ENCODE measurements at places on chromosomes 2 and 18. TPM values are rescaled to one million over a fixed set of nuclear protein-coding genes. Genes with fewer than 3 reads are reported as not detected.
A peak's percentile ranks its signal among the peaks of the same experiment; 100 is the strongest.

DNA sequence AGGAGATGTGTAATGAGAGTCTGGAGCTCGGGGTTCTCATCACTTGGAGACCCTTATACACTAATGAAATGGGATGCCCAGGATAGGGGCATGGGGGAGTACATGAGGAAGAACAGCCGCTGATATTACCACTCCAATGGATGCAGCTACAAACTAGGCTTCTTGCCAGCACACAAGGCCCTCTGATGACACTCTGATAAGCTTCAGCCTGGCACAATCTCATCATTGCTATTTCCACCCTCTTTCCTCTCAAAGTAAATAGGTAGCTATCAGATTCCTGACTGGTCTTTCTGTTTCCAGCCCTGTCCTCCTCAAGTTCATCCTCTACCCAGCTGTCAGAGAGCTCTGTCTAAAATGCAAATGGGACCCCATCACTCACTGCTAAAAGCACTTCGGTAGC lies 103.0 kb downstream of the GPR39 start:
- no peaks in the 10 kb centered on the region for H3K4me1 ChIP-seq
- H3K27me3 ChIP-seq, result no peaks in the 10 kb centered on the region
- no peaks in the 10 kb centered on the region for H3K36me3 ChIP-seq
- DNase-seq, result no peak
- H3K4me3 ChIP-seq, result no peak overlapping the region

- no peaks in the 10 kb centered on the region for H3K27me3 ChIP-seq
- no peak for DNase-seq
- H3K36me3 ChIP-seq, result no peaks in the 10 kb centered on the region
- no peaks in the 10 kb centered on the region for H3K4me1 ChIP-seq
- peak overlapping the region; percentile 63 for H3K4me3 ChIP-seq
Observed at GRCh38 chr2:224038830-224039079, 331 bp downstream of the SERPINE2 start.

PFN4 gene
- not detected for total RNA-seq

- H3K4me1 ChIP-seq, result no peaks in the 10 kb centered on the region
- H3K4me3 ChIP-seq, result no peak overlapping the region
- H3K27me3 ChIP-seq, result no peaks in the 10 kb centered on the region
- DNase-seq, result no peak
- no peaks in the 10 kb centered on the region for H3K36me3 ChIP-seq
Observed at GRCh38 chr2:45006942-45007287, 2.3 kb downstream of the SIX2 start.

- H3K27ac ChIP-seq, result peak overlapping the region; percentile 25
- peak; percentile 96 for DNase-seq
- H3K27me3 ChIP-seq, result no peaks in the 10 kb centered on the region
- H3K4me1 ChIP-seq, result no peaks in the 10 kb centered on the region
Observed at GRCh38 chr2:241609859-241610793, 26.8 kb downstream of the THAP4 start.

GRCh38 chr2:199465988-199466691 lies 8.4 kb upstream of the SATB2 start:
- H3K27me3 ChIP-seq, result no peaks in the 10 kb centered on the region
- no peak overlapping the region for H3K4me3 ChIP-seq
- DNase-seq, result no peak

FOXD4L1 gene
- total RNA-seq, result 0.16 TPM

DNA sequence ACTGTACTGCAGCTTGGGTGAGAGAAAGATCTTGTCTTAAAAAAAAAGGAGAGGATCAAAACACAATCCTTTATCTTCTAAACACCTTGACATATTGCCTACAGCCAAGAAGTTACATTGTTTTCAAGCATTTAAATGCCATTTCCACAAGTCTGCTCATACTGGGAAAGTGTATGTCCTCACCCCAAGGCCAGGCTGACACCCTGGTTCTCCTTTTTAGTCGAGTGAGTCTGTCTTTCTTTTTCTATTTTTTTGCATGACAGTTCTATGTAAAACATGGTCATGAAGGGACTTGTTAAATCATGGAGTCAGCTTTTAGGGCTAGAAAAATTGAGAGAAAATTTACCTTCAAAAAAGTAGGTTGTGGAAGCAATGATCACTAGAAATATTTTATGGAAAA lies 233.3 kb downstream of the FAM210A start:
- no peak for DNase-seq
- H3K4me3 ChIP-seq, result no peak overlapping the region
- H3K27ac ChIP-seq, result no peak overlapping the region
- H3K36me3 ChIP-seq, result no peaks in the 10 kb centered on the region
- no peaks in the 10 kb centered on the region for H3K27me3 ChIP-seq

- H3K27me3 ChIP-seq, result no peaks in the 10 kb centered on the region
- no peak for DNase-seq
- no peaks in the 10 kb centered on the region for H3K4me1 ChIP-seq
- H3K36me3 ChIP-seq, result no peaks in the 10 kb centered on the region
- H3K4me3 ChIP-seq, result no peak overlapping the region
- no peak overlapping the region for H3K27ac ChIP-seq
Observed at GRCh38 chr2:157470321-157470720, 26.4 kb upstream of the CYTIP start.

GRCh38 chr2:100640431-100641124 lies 77.8 kb downstream of the PDCL3 start:
- H3K36me3 ChIP-seq, result no peaks in the 10 kb centered on the region
- H3K4me1 ChIP-seq, result no peaks in the 10 kb centered on the region
- no peaks in the 10 kb centered on the region for H3K27me3 ChIP-seq

DNA sequence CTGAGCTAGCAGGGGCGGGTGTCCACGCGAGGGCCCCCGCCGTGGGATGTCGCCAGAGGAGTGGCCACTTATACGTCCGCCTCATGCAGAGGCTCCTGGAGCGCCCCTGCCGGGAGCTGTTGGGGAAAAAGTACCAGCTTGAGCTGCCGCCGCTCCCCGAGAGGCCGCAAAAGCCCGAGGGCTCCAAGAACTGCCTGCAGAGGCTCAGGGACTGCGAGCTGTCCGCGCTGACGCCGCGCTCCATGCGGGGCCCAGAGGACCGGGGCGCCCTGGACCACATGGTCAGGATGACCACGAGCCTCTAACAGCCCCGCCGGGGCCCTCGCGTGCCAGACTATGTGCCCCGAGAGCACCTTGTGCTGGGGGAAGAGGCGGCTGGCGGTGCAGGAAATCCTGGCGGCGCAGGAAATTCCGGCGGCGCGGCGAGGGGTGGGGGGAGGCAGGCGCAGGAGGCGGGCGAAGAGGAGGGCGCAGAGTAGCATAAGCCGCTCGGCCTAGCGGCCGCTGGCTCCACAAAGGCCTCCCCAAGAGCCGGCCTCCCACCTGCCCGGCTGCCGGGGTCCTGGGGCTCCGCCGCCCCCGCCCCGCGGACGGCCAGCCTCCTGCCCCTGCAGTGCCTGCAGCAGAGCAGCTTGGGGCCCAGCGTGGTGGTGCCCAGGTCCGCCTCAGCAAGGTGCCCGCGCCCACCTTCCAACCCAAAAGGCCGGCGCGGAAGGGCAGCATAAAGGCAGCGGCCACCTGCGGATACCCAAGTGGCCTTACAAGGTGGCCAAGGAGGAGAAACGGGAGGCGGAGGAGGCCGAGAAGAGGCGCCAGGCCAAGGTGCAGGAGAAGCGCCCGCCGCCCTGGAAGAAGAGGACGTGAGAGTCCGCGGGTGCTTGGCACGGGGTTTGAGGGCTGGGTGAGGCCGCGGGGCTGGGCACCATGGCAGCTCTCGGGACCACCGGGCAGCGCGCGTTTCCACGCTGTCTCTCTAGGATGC lies 42.1 kb upstream of the TRIM43B start:
- peak overlapping the region; percentile 60 for H3K4me3 ChIP-seq
- H3K36me3 ChIP-seq, result peaks cover 4% of the 10 kb centered on the region
- no peak overlapping the region for H3K27ac ChIP-seq
- no peaks in the 10 kb centered on the region for H3K27me3 ChIP-seq

GRCh38 chr2:177692042-177692782 lies 299.6 kb downstream of the AGPS start:
- no peaks in the 10 kb centered on the region for H3K36me3 ChIP-seq
- H3K4me3 ChIP-seq, result no peak overlapping the region
- no peaks in the 10 kb centered on the region for H3K27me3 ChIP-seq
- DNase-seq, result no peak

TANC1 gene
- total RNA-seq, result 56.9 TPM

GKN1 gene
- not detected for total RNA-seq

- H3K4me3 ChIP-seq, result no peak overlapping the region
- H3K36me3 ChIP-seq, result no peaks in the 10 kb centered on the region
- no peaks in the 10 kb centered on the region for H3K27me3 ChIP-seq
- H3K4me1 ChIP-seq, result peaks cover 5% of the 10 kb centered on the region
- no peak for DNase-seq
Observed at GRCh38 chr2:8116661-8117060, 565.2 kb upstream of the ID2 start.

GRCh38 chr2:55155206-55155605 lies 76.9 kb downstream of the CLHC1 start:
- no peaks in the 10 kb centered on the region for H3K36me3 ChIP-seq
- peaks cover 16% of the 10 kb centered on the region for H3K4me1 ChIP-seq
- no peak overlapping the region for H3K4me3 ChIP-seq
- H3K27me3 ChIP-seq, result no peaks in the 10 kb centered on the region
- DNase-seq, result no peak

- no peak overlapping the region for H3K4me3 ChIP-seq
- H3K4me1 ChIP-seq, result no peaks in the 10 kb centered on the region
- no peak overlapping the region for H3K27ac ChIP-seq
- H3K27me3 ChIP-seq, result no peaks in the 10 kb centered on the region
- H3K36me3 ChIP-seq, result no peaks in the 10 kb centered on the region
Observed at GRCh38 chr2:118498943-118499342, 348.5 kb downstream of the EN1 start.

HK2 gene
- total RNA-seq, result 23.5 TPM

DNA sequence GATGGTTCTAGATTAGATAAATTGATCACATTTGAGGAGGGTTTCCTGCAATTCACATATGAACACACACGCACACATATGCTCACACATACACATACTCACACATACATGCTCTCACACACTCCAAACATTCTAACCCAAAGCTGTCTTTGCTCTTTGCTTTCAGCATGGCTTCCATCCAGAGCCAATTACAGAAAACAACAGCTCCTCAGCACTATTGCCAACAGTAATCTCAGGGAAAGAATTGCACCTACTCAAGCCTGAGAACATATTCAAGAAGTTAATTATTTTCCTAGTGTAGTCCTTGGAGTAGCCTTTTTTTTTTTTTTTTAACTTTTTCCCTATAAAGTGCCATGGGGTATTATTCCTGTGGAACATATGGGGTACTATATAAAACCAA lies 246.9 kb upstream of the PARD3B start:
- H3K27me3 ChIP-seq, result no peaks in the 10 kb centered on the region
- no peaks in the 10 kb centered on the region for H3K4me1 ChIP-seq
- no peak for DNase-seq

LOXL3 gene
- total RNA-seq, result 27.1 TPM

CYS1 gene
- 13.9 TPM for total RNA-seq

- no peaks in the 10 kb centered on the region for H3K36me3 ChIP-seq
- peaks cover 4% of the 10 kb centered on the region for H3K4me1 ChIP-seq
- no peak overlapping the region for H3K27ac ChIP-seq
- no peak overlapping the region for H3K4me3 ChIP-seq
- no peak for DNase-seq
Observed at GRCh38 chr2:64727013-64727767, 73.5 kb upstream of the SERTAD2 start.

CD226 gene
- 3.1 TPM for total RNA-seq

STK36 gene
- 21.8 TPM for total RNA-seq

GRCh38 chr2:112121682-112122254 lies 16.4 kb upstream of the FBLN7 start:
- no peaks in the 10 kb centered on the region for H3K27me3 ChIP-seq
- no peak overlapping the region for H3K4me3 ChIP-seq
- no peaks in the 10 kb centered on the region for H3K36me3 ChIP-seq
- DNase-seq, result no peak

DNA sequence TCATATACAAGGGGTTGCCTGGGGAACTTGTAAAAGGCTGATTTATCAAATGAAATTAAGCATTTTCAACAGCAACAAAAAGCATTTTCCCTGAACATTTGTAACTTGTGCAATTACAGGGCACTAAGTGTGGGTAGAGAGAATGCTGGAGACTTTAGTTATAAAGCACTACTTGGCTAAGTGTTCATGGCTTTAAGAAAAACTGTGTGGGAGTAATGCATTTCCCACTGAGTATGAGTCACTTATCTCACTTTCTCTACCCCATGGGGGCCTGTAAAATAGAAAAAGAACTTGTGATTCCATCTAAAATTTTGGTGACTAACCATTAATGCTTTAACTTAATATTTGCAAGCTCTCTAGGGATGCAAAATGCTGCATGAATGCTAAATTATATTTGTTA lies 193.4 kb downstream of the CCDC102B start:
- H3K27ac ChIP-seq, result no peak overlapping the region
- no peaks in the 10 kb centered on the region for H3K36me3 ChIP-seq
- H3K4me3 ChIP-seq, result no peak overlapping the region
- H3K4me1 ChIP-seq, result no peaks in the 10 kb centered on the region

CTDP1 gene
- 18.5 TPM for total RNA-seq

DLGAP1 gene
- 6.6 TPM for total RNA-seq

- H3K4me3 ChIP-seq, result no peak overlapping the region
- H3K27ac ChIP-seq, result no peak overlapping the region
- DNase-seq, result no peak
- no peaks in the 10 kb centered on the region for H3K36me3 ChIP-seq
- H3K27me3 ChIP-seq, result no peaks in the 10 kb centered on the region
- no peaks in the 10 kb centered on the region for H3K4me1 ChIP-seq
Observed at GRCh38 chr2:85851253-85852151, 37.3 kb downstream of the ST3GAL5 start.

DNA sequence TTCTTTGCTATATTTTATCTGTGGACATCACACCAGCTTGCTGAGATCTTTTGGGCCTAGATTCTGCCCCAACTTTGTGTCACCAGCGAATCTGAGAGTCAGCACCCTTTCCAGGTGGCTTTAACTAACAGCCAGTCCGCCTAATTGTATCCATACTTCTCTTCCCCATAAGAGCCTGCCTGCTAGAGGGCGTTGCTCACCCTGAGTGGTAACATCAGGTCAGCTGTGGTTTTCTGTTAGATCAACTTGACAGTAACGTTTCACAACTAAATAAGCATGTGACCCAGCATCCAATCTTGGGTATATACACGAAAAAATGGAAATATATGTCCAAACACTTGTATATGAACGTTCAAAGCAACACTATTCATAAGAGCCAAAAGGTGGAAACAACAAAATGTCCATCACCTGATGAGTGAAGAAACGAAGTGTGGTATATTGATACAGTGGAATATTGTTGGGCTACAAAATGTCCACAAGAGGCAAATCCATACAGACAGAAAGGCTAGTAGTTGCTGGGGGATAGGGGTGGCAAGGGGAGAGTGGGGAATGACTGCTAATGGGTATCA lies 24.9 kb downstream of the EFHD1 start:
- no peak overlapping the region for H3K4me3 ChIP-seq
- DNase-seq, result no peak
- H3K4me1 ChIP-seq, result peaks cover 18% of the 10 kb centered on the region
- H3K36me3 ChIP-seq, result peaks cover 2% of the 10 kb centered on the region
